ENCODE measurements at places on chromosomes 12 and 14.

GRCh38 chr12:130345292-130345691, 7.6 kb downstream of the PIWIL1 start:
- no peak for DNase-seq

GRCh38 chr12:26118308-26118707, 6.5 kb downstream of the BHLHE41 start:
- DNase-seq: no peak

DNA sequence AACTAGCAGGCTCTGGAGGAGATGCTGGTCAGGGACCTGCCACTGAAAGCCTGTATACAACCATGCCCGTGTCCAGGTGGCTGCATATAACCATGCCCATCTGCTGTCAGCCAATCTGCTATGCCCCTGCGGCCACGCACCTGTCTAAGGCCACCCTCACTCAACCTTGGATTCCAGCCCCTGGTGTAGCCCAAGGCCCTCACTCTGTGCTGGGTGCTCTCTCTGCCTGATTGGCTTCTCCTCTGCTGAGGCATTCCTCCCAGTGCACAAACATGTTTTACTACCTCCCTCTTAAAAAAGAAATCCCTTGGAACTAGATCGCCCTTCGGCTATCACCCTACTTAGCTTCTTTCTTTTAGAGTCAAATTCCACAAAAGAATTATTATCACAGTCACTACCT, 45.5 kb downstream of the ZFP36L1 start:
- no peak for DNase-seq

DNA sequence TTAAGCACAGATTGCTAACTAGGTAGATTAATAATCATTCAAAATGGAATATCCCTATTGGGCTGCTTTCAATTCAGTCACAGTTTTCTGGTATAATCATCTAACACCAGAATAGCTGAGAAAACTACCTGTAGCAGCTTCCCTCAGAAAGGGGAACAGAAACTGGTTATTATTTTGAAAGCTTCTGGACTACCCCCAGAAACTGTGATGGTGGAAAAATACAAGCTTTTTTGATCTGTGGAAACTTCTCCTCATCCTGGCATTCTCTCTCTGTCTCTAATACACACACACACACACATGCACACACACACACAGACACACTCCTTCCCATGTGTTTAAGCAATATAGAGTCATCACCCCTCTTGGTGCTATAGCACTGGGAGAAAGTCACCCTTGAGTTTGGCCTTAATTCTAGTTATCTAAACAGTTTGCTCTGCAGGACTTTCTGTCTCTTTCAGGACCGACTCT, 251.5 kb upstream of the LMO3 start:
- no peak for DNase-seq

DNA sequence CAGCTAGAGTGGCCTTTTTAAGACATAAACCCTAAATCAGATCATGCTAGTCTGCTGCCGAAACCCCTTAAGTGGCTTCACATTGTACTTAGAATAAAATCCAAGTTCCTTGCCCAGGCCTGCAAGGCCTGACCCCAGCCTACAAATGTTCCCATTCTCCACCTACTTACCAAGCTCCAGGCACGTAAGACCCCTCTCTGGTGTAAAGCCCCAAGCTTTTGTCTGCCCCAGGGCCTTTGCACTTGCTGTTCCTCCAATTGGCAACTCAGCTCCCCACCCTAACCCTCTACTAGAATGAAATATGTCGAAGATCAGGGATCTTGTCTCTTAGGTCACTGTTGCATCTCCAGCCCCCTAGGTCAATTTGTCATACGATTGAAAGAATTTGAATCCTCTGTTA, 27.1 kb upstream of the MED13L start:
- no peak for DNase-seq

- DNase-seq: no peak
Observed at GRCh38 chr12:56718149-56718548, 7.0 kb downstream of the NACA start.

GRCh38 chr14:20792556-20792955, 10.1 kb downstream of the RNASE1 start:
- no peak for DNase-seq

- no peak for DNase-seq
Observed at GRCh38 chr14:106069804-106070625, 543.6 kb downstream of the TMEM121 start.

GRCh38 chr14:104633276-104634137, 28.9 kb upstream of the TMEM179 start:
- DNase-seq: no peak

DNA sequence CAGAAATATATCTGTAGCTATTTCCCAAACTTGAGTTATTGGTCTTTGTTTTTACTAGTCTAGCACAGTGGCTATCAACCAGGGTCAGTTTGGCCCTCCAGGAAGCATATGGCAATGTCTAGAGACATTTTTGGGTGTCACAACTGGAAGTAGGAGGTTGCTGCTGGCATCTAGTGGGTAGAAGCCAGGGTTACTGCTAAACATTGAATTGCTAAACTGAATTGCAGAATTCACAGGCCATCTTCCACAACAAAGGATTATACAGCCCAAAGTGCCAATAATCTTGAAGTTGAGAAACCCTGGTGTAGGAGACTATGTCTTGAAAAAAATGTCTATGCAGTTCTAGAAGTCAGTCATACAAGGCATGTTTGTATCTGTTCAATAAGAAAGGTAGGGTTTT, 27.7 kb downstream of the ARHGAP5 start:
- no peak for DNase-seq

- no peak for DNase-seq
Observed at GRCh38 chr12:20047901-20048300, 320.4 kb upstream of the PDE3A start.

GRCh38 chr14:49896966-49897365, 4.1 kb downstream of the ARF6 start:
- no peak for DNase-seq

DNA sequence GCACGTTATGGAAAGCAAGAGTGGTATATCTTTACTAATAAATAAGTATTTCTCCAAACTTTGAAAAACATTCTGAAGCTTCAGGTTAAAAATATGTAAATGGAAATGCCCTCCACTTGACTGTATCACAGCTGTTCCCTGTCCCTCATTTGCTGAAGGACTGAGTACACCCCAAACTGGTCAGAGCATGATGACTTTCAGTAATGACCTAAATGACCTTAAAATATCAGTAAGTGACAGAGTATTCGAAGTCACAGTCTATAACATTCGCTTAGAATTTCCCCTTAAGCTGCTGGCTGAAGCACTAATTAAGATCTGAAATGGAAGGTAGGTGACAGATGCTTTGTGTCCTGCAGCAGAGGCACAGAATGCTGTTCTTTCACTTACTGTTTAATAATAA, 191.5 kb downstream of the RGS6 start:
- no peak for DNase-seq

DNA sequence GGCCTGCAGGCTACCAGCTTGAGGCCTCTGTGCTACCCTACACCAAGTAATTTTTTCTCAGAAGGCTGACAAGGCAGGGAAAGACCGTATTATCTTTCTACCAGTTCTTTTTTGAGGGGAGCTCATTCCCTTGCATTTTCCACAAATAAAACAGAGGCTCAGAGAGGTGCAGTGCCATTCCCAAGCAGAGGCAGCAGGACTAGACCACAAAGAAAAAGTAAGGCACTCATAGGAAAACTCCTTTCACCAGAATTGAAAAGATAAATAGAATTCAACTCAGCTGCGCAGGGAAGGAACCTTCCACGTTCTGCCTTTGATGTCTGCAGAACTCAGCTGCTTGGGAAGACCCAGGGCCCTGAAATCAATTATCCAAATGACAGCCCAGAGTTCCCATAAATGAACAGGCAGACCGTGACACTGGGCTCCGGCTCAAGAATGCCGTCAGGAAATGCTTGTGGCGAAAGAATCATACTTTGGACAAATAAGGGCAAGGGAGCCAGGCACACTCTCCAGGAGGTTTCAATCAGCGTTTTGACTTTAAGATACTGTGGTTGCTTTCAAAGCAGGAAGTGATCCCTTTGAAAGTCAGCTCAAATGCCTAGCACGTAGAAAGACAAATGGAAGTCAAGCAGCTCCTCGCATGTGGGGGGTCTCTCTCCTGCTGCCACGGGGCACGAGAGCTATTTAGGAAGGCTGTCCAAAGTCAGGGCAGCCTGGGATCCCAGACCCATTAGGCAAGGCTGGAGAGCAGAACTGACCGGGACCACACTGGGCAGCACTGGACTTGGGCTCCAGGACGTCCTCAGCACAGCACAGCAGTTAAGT, 14.0 kb downstream of the KCTD10 start:
- no peak for DNase-seq

DNA sequence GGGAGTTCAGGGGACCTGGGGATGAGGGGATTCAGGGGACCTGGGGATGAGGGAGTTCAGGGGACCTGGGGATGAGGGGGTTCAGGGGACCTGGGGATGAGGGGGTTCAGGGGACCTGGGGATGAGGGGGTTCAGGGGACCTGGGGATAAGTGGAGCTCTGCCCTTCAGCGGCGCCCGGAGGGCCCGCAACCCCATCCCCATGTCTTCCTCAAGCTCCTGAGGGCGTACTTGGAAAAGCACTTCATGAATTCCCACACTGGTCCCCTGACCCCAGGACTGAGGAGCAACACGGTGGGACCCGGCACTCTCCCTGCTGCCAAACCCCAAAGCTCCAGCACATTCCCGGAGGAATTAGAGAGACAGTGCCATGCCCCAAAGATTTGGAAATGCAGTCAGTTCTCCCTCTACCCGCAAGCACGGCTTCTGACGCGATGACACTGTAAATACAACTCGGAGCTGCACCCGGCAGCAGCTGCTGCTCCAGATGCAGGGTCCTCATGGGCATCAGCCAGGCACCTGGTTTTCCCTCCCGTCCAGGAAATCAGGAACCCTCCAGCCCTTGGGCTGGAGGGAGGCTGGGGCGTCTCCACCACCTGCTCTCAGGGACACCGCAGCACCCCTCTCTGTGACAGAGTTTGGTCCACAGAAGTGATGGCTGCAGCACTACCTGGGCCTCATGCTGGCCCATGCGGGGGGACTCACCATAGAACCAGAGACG, 32.8 kb upstream of the C14orf180 start:
- DNase-seq: no peak

GRCh38 chr14:76432827-76433752, 57.2 kb downstream of the ESRRB start:
- DNase-seq: no peak

GRCh38 chr14:62674563-62675237, 370.6 kb downstream of the KCNH5 start:
- DNase-seq: no peak

DNA sequence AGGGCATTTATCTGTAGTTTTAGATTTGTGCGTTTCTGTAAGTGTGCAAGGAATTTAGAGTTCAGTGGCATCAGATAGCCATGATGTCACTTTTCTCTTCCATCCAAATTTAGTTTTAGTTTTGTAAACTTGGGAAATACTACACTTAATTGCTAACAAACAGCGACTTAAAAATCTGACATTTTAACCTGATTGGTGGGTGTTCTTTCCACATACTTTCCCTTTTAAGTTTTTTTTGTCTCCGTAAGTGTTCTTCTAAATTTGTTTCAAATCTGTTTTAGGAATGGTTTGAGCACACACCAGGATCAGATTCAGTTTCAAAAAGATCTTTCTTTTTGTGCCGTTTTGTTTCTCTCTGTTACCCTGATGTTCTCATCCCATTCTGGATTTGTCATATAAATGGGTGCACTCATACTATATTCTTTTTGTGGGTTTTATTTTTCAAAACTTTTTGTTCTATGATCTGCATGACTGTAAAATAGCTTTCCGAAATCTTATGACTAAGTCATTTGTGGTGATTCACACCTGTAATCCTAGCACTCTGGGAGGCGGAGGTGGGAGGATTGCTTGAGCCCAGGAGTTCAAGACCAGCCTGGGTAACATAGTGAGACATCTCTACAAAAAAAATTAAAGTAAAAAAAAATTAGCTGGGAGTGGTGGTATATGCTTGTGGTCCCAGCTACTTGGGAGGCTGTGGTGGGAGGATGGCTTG, 58.9 kb downstream of the FBXO34 start:
- DNase-seq: no peak

DNA sequence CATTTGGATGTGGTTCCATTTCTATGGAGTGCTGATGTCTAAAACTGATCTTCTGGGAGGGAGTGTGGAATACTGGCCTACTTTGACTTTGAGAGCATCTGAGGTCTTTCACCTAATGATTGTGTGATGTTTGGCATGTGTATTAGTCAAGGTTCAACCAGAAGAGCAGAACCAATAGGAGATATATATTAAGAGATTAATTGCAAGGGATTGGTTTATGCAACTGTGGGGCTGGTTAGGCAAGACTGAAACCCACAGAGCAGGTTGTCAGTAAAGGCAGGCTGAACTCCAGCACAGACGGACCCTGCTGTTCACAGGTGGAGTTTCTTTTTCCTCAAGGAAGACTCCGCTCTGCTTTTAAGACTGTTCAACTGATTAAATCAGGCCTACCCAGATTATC, 11.6 kb downstream of the BMAL2 start:
- DNase-seq: no peak

DNA sequence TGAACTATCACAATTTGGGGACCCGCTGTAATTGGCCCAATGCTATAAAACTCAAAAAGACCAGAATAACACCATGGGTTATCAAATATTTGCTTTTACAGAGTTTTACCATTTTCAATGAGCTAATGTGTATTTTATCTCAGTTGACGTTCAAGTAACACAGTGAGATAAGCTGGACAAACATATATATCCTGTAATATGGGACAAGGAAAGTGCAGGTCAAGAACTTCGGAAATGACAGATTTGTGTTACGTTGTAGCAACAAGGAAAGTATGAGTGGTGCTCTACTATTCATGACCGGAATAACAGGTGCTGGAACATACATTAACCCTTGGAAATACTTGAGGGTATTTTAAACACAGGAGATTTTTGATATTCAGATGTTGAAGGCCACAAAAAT, 566.4 kb upstream of the FLRT2 start:
- DNase-seq: no peak

DNA sequence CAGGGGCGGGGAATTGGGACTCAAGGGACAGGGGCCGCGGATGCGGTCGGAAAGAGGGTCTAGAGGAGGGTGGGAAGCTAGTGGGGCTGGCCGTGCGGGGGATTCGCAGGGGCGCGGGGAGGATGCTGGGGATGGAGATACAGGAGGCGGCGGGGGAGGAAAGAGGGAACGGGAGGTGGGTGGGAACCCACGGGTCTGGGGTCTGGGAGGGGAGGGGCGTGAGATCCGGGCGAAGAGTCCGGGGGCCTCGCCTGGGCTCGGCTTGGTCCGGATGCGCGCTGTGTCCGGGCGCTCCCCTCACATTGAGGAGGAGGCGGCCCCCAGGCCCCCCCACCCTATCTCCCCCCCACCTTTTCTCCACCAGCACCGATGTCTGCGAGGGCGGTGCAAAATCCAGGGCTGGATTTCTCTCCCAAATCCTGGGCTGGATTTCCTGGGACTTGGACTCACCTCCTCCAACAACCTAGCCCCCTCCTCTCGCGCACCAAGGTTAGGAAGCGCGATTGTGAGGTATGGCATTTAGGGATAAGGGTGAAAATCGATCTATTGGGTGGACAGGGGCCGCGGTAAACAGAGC, at the start of gene AGAP2:
TSS of gene AGAP2 (minus strand) at position 82 of the 577 bp plus-strand sequence. CDS start 496 bp downstream, outside the sequence.
- no peak for DNase-seq

- no peak for DNase-seq
Observed at GRCh38 chr12:80593766-80594165, 113.7 kb upstream of the MYF6 start.

GRCh38 chr12:89799316-89799715, 90.7 kb upstream of the ATP2B1 start:
- DNase-seq: no peak
